AG10803 (cell line): ENCODE measurements at places on chromosomes 2 and 18.
A peak's percentile ranks its signal among the peaks of the same experiment; 100 is the strongest.

GRCh38 chr2:215705771-215706361 lies 270.0 kb upstream of the FN1 start:
- peak; percentile 70 for DNase-seq

- DNase-seq: no peak
Observed at GRCh38 chr2:181792906-181793305, 98.6 kb upstream of the ITPRID2 start.

GRCh38 chr18:73626859-73627258 lies 520.8 kb downstream of the FBXO15 start:
- no peak for DNase-seq

DNA sequence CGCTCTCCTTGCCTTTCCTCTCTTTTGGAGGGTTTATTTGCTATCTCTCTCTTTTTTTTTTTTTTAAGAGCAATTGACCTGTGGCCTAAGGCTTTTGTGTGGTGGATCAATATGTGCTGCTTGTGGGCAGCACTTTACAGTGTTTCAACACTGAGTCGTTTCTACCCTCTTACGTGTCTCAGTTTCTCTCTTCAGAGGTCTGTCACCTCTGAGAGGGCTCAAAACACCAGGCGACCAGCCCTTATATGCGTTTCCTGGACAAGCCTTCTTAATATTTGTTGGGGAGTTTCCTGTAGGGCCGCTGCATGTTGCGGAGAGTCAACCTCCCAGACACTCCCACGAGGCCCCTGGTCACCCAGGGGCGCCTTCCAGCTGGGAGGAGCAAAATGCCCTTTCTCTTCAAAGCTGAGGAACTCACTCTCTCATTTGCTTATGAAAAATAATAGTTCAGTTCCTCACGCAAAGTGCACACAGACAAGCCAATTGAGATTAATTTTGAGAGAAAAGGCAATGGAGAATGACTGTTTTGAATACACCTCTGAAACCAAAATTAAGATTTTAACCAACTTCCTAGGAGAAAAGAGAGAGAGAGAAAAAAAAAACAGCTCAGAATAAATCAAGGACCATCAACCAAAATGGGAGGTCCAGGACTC lies 96.3 kb upstream of the B3GNT2 start:
- no peak for DNase-seq

- peak; percentile 99 for DNase-seq
Observed at GRCh38 chr2:42964439-42965083, 172.2 kb upstream of the HAAO start.

DNA sequence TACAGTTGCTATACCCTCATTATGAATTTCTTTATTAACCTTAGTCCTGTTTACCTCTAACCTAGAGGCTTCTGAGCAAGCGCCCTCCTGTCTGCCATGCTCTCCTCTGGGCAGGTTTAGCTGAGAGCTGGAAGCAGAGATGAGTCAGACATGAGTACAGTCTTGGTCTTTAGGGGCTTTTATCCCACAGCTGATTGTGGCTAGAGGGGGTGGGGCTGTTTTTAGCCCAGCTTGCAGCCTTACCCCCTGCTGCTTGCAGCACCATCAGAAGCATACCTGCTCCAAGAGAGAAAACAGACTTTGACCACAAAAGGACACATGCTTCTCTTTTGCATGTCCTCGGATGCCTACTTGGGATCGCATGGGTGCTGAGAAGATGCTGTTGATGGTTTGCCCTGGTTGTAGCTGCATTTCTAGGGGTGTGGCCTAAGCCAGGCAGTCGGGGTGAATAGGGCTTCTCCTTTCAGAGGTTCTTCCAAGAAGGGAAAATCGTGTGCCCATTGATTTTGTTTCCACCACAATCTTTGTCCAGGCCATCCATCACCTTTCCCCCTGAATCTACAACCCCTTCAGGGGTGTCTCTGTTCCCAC lies 115.0 kb upstream of the LGALSL start:
- no peak for DNase-seq

DNA sequence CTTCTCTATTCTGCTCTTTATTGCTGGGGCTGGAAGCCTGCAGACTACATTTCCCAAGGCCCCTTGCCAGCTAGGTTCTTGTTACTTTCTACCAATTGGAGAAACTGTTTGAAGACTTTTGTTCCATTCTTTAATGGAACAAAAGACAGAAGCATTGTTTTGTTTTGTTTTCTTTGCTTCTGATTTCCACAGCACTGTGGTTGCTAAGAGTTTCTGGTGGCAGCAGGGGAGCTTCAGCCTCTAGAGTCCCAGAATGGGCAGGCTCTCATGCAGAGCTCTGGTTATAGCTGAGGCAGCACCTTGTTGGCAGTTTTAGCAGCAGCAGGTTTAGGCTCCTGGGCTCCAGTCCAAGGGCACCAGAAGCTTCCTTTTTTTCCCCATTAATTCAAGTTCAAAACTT lies 234.3 kb downstream of the ETAA1 start:
- DNase-seq: no peak

DNA sequence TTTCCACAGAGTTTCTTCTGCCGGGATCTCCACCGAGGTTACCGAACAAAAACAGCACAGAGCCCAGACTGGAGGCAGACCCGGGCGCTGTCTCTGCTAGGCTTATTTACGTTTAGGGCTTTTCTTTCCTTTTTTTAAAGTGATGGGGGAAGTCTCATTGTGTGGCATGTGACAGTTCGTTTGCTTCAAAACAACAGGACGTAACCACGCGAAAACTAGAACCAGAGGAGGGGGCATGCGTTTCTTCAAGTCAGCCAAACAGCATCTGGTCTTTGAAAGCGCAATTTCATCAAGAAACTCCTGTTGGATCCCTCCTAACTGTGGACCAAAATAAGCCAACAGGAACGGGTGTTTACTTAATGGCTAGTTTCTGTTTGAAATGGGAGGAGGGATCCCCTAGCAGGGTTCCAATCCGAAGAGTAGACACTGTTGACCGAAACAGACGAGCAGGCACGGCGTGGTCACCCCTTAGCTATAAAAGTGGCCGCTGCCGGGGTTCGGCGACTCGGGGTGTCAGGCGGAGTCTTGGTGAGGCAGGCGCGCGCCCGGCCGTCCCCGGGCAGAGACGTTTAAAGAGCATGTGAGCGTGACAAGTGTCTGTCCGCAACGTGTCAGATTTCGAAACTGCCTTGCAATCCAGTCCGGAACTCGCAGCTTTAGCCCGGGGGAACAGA lies 997 bp upstream of the TGIF1 start:
- DNase-seq: peak; percentile 98

DNA sequence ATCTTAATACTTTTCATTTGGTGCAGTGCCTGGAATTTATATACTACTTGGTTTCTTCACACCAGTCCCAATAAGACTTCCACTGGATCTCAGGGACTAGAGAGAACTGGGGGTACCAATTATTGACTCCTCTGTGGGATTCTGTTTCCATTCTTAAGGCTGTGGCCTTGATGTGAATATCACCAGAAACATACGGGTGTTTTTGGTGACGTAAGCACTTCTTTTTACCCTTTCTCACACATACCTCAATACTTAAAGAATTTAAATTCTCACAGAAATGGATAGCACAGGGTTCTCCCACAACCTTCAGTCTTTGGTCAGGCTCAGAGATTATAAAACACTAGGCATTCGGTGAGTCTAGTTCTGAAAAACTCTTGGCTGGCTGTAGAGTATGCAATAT lies 84.1 kb downstream of the SUCLG1 start:
- DNase-seq: no peak

DNA sequence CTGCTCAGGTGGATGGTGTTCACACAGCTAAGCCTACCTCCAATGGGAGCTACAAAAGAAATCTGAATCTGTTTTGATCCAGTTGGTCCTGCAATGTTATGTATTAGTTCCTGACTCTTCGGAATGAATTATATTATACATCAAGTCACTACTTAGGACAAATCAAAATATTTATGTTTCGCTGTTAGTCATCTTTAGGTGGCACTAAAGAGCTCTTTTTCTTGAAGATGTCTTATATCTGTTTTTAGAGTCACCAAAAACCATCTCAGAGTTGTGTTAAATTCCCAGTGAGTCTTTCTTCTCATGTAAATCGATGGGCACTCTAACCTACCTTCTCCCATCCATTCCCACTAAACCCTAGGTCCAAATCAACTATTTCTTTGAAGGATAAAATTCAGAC lies 2.2 kb downstream of the DNER start:
- DNase-seq: no peak

DNA sequence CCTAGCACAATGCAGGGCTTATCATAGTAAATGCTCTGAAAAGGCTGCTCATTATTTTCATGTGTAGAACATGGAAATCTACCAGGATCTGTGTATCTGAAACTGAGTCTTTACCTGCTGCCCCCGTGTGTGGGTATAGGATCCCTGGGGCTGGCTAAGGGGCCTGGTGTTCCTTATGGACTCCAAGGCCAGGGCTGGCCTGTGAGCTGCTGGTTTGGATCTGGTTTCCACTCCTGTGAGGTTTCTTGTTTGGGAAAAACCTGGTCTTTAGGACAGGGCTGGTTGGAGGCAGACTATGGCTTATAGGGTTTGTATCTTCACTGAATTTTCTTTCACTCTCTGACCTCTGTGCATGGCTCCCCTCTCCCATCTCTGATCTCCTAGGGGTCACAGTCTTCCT lies 80.8 kb downstream of the DYSF start:
- no peak for DNase-seq

DNA sequence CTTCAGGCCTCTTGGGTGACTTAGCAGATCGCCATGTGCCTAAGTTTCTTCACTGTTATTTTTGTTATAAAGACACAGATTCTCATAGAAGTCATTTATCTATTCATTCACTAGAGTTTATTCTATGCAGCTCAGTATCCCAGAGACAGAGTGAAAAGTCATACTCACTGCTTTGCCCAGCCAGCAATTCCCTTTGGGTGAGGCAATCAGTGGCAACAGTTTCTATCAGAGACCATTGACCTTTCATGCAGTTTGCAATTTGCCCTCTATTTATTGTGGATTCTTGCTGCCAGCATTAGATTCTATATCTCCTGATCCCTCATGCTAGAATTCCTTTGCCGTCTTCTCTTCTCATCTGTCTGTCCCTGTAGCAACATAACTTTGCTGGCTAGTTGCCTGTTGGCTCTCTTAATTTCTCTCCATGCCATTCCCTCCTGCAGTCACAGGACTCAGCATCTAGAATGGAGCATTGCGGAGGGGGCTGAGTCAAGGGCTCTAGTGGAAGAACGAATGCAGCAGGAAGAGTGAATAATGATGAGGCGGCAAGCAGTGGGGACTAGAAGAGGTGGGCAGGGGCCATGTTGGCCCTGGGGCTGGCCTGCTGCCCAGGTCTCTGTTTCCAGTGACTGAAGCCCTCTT lies 12.2 kb downstream of the SLC9A4 start:
- DNase-seq: no peak

DNA sequence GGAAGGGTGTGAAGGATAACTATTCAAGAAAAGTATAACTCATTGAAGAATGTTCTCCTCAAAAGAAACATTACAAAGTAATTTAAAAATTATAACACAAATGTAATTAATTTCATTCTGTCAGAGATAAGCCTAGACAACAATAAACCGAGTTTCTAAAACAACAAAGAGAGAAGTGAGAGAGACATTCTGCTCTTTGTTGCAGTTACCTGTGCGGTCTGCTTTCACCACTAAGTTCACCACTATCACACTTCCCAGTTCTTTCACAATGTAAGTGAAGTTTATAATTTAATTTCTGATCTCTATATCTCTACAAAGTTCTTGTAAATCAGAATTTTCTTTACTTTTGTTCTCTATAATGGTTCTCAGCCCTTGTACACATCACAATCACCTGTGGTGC lies 76.3 kb upstream of the FRZB start:
- no peak for DNase-seq

DNA sequence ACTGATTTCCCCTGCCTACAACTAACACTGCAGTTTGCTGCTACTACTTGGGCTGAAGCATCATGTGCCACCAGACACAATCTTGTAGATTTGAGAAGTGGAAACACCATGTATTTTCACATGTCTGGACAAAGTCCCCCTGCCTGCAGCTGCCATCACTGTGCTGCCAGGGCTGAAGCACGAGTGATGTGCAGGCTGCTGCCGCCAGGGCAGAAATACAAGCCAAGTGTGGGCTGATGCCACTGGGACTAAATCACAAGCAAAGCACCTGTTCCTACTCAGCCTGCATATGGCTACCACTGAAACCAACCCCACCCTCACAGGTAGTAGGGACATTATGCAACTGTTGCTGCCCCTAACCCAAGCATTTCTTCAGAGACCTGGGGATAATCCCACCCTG lies 179.5 kb upstream of the SLC35G4 start:
- no peak for DNase-seq

GRCh38 chr2:112493858-112494648 lies 12.1 kb downstream of the TTL start:
- peak; percentile 78 for DNase-seq

DNA sequence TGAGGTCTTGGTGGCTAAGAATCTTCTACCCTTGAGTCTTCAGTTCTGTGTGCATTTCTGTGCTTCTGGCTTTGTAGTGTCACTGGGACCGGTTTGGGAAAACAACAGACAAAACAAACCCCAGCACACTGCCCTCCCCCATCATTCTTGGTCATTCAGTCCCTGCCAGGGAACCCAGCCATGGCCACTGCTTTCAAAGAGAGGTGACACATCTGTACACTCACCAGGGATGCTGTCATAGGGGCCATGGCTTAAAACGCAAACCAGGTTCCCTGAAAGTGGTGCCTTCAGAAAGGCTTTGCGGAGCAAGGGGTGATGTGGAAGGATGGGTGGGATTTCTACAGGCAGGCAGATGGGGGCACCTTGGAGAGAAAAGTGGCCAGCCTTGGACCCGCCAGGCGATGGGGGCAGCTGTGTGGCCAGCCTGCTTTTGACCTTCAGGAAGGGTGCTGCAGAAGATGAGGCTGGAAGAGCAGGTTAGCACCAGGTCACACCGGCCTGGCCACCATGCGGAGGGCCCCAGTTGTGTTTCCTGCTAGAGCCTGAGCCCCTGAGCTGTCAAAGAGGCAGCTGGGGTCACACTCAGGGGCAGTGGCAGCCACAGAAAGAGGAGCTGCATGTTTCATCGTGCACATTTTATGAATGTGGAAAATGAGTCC lies 101.3 kb downstream of the INHBB start:
- no peak for DNase-seq

GRCh38 chr2:59250307-59250677 lies 1009.2 kb upstream of the FANCL start:
- DNase-seq: no peak

- no peak for DNase-seq
Observed at GRCh38 chr2:123908522-123908921, 116.6 kb upstream of the CNTNAP5 start.

- peak; percentile 68 for DNase-seq
Observed at GRCh38 chr2:63654959-63655358, 66.2 kb downstream of the MDH1 start.

GRCh38 chr2:28002181-28002580 lies 111.7 kb downstream of the BABAM2 start:
- DNase-seq: peak; percentile 25
